Effector CD4-positive, alpha-beta T cell (primary cell): ENCODE measurements at places on chromosomes 12 and 14.
A peak's percentile ranks its signal among the peaks of the same experiment; 100 is the strongest.

GRCh38 chr14:58455593-58456265 lies 28.2 kb downstream of the KIAA0586 start:
- no peak for DNase-seq

GRCh38 chr14:100523843-100524169 lies 63.4 kb downstream of the BEGAIN start:
- no peak for DNase-seq

- DNase-seq, result no peak
These were observed 263.0 kb upstream of the E2F7 start for GRCh38 chr12:77328326-77328725.

GRCh38 chr14:73503648-73504047 lies 12.9 kb downstream of the RIOX1 start:
- DNase-seq, result no peak

DNA sequence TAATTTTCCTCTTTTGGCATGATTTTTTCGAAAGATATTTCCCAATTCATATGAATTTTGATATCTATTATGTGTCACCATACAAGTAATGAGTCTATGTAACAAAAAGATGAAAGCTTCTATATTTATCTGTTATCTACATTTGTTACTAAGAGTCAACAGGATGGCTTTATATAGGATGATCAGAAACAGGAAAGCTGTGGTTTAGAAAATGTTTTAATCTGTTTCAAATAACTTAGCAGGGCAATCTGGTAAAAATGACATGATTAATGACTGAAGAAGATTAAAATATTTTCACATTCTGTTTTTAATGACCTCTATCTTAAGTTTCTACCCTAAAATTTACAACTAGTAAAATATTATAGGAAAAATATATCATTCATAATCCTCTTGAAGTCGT lies 105.8 kb downstream of the MSRB3 start:
- DNase-seq, result no peak

- DNase-seq, result no peak
These were observed 24.0 kb downstream of the TMEM132C start for GRCh38 chr12:128290938-128291337.

DNA sequence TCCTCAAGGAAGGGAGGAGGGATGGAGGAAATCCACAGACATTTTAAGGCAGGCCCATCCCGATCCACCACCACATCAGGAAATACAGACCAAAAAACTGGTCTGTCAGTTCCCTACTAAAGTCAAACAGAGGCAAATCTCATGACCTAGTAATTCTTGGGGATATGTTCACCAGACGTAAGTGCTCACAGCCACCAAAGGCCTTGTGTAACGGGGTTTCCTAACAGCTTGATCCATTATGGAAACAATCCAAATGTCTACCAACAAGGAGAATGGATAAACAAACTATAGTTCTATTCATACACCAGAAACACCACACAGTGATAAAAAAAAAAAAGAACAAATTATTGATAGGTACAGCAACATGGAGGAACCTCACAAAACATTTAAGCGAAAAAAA lies 72.9 kb downstream of the PRKAB1 start:
- DNase-seq, result no peak

- no peak for DNase-seq
These were observed 243.7 kb downstream of the TMEM132D start for GRCh38 chr12:129659961-129660622.

DNA sequence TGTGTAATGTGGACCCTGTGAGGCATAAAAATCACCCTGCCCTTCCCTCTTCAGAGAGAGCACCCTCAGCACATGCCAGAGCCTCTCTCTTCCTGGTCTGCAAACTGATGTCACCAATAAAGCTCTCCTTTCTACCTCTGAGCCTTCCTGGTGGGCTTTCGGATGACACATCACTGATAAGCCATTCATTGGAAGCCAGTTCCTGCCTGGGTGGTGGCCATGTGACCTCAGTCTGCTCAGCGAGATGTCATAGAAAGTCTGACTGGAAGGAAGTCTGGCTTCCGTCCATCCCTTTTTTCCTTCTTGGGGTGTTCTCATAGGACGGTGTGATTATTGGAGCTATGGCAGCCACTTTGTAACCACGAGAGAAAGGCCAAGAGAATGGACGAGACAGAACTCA lies 95.7 kb downstream of the PIWIL1 start:
- no peak for DNase-seq

DNA sequence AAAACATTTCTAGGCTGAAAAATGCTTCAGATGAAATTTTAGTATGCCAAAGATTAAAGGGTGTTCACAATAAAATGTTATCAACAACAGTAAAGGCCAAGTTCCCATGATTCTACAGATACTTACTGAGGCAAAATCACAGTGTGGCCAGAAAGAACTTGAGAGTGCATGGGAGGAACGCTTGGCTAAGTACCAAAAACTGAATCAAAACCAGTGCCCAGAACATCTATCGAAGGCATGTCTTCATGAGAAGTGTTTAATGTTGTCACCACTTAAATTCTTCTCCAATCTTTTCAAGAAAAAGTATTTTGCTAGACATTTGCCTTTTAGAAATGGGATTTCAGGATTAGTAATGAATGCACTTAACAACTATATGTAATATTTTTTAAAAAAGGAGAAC lies 41.5 kb downstream of the KIF21A start:
- no peak for DNase-seq

GRCh38 chr12:1498199-1498740 lies 96.1 kb downstream of the FBXL14 start:
- DNase-seq, result no peak

- DNase-seq, result no peak
These were observed 14.6 kb downstream of the BEST3 start for GRCh38 chr12:69684466-69684865.

DNA sequence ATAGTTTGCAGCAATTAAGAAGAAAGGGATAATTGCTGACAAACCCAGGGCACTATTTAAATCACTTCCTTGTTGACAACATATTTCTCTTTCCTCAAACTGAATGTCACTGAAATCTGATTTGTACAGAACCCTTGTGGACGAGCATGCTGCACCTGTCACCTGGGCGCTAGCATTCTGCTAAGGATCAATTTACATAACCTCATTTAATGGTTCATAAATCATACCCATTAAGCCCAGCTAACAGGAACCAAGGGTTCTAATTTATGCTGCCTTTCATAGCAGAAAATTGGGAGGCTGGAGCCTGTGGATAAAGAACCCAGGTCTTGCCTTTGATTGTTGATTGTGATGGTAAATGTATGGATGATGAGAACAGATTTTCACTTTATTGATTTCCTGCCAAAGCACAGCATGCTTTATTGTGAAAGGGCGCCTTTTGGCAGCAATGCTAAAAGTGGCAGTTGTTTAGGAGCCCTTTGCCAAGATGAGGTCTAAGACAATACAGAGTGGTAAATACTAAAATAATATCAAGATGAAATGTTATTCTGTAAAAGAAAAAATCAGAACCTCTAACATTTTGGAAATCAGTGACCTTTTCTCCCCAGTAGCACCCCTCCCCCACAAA lies 95.4 kb downstream of the NKX2-1 start:
- no peak for DNase-seq

DNA sequence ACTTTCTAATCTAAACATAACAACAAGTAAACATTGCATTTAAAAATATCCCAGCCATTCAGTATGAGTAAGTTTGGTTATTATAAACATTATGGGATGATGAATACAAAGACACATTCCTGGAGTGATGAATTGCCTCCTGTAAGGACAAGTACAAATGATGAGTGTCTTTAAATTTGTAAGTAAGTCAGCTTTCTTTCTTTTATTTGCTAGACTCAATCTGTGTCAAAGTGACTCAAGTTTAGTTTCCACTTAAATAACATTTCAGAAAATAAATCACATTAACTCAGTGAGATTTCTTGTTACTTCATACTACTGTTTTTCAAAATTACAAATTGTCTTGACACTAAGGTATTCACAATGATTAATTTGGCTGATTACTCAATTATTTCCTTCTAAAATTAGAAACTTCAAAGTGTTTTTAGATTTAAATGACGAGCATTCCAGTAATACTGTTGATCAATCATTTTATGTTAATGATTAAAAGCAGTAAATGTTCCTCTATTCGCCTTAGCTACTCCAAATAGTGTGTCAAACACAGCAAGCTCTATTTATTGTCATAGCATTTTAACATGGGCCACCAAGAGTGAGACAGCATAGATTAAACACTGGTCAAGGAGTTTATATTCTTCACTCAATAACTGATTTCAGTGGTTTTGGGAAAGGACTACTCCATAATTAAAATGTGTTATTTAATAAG lies 658.0 kb upstream of the MDGA2 start:
- DNase-seq, result no peak

DNA sequence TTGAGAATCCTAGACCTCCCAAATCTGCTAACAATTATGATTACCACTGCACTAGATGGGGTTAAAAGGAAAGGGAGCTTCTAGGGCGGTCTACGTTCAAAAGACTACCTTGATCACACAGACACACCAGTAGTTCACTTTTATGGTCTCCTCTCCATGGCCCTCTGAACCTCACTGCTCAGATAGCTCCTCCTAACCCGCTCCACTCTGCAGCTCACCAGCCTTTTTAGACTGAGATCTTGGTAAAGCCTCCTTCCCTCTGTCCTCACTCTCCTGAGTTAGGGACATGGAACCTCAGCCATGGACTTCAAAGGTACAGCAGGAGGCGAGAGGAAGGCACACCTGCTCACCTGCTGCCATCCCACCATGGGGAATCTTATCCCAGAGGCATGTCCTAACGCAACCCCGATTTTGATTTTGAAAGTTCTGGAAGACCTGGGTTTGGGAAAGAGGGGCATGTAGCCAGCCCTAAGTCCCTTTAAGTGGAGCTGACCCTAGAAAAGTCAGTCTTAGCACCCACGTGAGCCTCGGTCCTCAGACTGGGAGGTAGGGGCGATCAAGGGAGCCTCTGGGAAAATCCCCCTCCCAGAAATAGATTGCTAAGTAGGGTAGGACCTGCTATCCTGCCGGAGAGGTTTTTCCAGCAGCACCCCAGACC lies 1.3 kb downstream of the ZNF219 start:
- no peak for DNase-seq

- no peak for DNase-seq
These were observed 14.9 kb downstream of the CCDC63 start for GRCh38 chr12:110861729-110862128.

GRCh38 chr14:70600382-70601157 lies at the start of gene MED6:
Gene MED6 (minus strand): TSS chr14:70600655. CDS start chr14:70600637, 18 bp downstream.
- peak; percentile 90 for DNase-seq

- DNase-seq, result no peak
These were observed 60.7 kb downstream of the SLC6A12 start for GRCh38 chr12:153080-153746.

DNA sequence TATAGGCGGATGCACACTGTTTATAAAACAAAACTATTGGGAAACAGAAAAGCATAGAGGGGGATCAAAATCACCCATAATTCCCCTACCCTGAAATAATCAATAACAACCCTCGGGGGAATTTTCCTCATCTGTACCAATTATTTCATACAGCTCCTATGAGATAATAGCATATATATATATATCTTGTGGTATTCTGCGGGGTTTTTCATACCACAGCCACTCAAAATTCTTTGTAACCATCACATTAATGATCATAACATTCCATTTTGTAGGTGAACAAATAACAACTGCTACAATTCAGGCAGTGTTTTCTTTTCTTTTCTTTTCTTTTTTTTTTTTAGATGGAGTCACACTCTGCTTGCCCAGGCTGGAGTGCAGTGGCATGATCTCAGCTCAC lies 35.3 kb downstream of the P2RX7 start:
- DNase-seq, result no peak

GRCh38 chr12:73220951-73221350 lies 948.8 kb downstream of the TRHDE start:
- DNase-seq, result no peak

DNA sequence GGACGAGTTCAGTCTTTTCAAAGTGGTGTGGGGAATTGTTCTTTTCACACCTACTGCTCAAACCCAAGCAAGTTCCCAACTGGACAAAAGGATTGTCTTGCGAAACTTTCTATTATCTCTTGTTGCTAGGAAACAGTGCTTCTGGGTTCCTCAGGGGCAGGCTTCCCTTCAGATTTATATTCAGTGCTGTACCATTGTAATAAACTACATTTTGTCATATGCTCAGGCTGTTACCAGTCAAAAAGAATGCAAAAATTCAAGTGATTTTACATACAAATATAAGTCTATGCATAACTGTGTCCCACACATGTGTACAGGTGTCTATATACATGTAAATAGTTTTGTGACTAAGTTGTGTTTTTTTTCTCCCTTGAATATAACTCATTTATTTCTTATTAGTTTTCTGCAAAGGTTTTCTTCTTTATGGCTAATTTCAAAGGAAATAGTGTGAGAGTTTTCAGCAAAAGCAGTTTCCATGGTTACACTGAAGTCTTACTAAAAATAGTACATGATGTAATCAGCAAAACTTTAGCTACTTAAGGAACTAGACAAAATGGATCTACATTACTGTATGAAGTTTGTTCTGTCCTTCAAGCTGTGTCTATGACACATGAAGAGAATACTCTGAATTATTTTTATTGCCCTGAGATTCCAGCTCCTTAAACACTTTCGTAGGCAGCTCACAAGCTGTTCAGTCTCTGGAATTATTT lies 430.2 kb upstream of the TMPO start:
- no peak for DNase-seq

DNA sequence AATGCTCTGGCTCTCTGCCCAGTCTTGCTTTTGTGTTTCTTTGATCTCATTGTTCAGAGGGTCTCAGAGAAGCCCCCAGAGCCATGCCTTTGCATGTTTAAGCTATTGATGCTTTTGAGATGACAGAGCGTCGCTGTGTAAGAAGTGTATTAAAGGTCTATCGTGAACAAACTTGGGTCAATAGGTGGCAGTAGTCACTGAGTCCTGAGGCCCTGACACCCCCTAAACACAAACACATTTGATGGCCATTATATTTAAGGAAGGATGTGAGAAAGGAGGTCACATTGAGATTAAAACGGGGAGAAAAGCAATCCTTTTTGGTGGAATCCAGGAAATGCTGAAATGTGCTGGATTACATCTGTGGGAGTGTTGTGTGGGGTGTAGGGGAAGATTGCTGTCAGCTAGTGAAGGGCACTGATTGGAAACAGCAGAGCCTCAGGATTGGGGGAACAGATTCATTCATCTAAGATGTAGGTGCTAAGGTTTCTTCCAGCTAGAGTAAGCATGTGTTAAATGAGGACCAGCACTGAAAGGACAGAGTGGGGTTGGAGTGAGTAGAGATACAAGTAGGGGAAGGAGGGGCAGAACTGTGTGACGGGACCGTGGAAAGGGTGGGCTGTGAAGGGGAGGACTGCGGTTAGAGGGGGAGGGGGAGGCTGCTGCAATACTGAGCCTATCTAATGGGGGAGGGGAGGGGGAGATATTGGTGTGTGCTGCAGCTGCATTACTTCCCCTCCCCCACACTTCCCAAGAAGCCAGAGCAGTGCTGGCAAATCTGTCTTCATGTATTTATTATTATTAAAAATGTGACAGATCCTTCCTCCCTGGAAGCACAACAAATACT lies 12.7 kb downstream of the NGDN start:
- DNase-seq, result no peak
